ENCODE measurements at places on chromosomes 5 and 9.

GRCh38 chr9:34096751-34097150 lies 29.7 kb downstream of the DCAF12 start:
- DNase-seq = no peak

DNA sequence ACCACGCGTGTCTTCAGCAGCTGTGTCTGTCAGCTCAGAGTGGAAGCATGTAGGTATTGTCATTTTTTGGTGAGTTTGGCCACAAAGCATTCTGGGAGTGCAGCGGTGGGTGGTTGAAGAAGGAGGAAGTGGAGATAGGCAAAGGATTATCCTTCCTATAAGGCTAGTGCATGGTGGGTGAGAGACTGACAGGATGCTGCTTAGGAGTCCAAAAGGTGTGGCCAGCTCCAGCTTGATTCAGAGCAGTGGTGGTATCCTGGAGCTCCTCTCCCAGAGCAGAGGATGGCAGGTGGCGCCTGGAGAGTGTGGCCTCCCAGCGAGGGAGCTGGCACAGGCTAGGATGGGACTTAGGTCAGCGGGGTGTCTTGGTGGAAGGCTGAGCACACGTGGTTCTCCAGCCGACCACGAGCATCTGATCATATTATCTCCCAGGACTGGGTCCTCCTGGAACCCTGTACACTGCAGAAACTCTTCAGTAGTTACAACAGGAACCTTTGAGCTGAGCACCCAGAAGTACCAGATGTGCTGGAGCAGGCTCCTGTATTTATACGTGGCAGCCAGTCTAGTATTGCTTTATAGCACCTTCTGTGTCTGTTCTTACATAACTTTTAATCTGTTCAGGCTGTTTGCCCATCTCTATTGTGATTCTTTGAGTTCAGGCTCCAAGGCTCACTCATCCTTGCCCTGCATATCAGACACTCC lies 29.6 kb downstream of the MAML1 start:
- no peak for DNase-seq

DNA sequence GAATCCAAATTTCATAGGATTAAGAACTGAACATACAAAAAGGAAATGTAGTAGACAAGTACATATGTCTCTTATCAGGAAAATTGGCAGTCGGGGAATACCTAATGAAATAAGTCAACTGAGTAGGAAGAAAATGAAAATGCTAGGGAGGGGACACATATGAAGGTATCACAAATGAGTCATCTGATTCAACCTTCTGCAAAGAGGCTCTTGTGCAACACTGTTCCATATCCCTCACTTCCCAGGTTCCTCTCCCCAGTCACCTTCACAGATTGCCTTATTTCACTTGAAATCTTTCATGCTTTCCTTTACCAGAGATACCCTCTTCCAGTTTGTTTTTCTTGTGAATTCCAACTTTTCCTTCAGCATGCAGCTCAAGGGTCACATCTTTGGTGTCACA lies 139.0 kb downstream of the RFX3 start:
- no peak for DNase-seq

GRCh38 chr9:35615981-35616680 lies 2.1 kb downstream of the CD72 start:
- no peak for DNase-seq

Measured in T follicular helper cell (primary cell).